Effector CD4-positive, alpha-beta T cell (primary cell): ENCODE measurements at places on chromosomes 4 and X.

- no peak for DNase-seq
Observed at GRCh38 chr4:16050669-16051068, 33.2 kb downstream of the PROM1 start.

DNA sequence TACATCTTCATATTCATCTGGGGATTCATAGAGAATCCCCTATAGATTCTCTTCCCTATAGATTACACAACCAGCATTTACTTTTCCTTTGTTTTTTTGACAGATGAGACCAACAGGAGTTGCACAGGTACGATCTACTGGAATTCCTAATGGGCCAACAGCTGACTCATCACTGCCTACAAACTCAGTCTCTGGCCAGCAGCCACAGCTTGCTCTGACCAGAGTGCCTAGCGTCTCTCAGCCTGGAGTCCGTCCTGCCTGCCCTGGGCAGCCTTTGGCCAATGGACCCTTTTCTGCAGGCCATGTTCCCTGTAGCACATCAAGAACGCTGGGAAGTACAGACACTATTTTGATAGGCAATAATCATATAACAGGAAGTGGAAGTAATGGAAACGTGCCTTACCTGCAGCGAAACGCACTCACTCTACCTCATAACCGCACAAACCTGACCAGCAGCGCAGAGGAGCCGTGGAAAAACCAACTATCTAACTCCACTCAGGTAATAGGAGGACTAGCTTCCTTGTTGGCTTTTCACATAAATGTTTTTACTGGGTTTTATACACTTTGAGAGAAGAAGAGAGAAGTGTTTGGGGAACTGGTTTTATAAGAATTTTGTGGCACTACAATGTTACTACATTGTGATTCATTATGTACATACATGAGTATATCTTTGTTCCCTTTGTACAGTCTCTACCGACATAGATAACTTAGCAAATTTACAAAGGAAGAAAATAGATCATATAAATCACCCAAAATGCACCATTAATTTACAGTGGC lies 137.2 kb downstream of the DIPK2B start:
- DNase-seq: no peak

GRCh38 chr4:93827272-93827947 lies 1.1 kb upstream of the ATOH1 start:
- no peak for DNase-seq

- no peak for DNase-seq
Observed at GRCh38 chr4:134027931-134028330, 173.7 kb downstream of the PABPC4L start.

GRCh38 chr4:48295116-48295515 lies 25.5 kb upstream of the TEC start:
- no peak for DNase-seq

DNA sequence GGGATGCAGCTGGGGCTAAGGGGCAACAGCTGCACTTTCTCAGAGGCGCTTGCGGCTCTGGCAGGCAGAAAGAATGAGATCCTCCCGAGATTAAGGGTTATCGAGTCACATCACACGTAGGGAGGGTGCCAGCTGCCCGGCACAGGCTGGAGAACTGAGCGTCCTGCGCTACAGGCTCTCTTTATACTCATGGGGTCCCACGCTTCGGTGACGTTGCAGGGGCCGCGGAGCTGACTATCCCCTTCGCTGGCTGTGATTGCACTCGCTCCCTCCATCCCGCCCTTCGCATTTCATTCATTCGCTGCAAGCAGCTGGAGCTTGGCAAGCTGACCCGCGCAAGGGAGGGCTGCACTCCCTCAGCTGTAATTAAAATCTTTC lies at the start of gene TACR3:
Gene TACR3, minus strand, starts transcription at position 156 of the 378 bp plus-strand sequence. CDS start 310 bp downstream, outside the sequence.
- DNase-seq: no peak

- no peak for DNase-seq
Observed at GRCh38 chr4:155187989-155188388, 20.4 kb upstream of the NPY2R start.

DNA sequence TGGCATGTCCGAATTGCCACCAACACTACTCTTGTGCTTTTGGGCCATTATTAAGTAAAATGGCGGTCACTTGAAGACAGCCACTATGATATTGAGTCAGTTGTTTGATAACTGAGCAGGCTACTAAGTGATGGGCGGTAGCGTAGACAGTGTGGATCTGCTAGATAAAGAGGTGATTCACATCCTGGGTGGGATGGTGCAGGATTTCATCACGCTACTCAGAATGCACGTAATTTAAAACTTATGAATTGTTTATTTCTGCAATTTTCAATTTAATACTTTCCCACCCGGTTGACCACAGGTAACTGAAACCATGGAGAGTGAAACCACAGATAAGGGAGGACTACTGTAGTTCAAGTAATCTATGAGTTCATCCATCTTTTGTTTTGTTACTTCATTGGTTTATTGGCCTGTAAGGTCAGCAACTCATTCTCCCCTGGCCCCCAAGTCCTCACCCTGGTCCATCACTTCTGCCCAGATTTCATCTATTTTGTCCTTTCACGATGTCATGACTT lies 2.9 kb downstream of the ARAF start:
- no peak for DNase-seq

GRCh38 chr4:118351851-118352827 lies 664 bp downstream of the PRSS12 start:
- DNase-seq: no peak

DNA sequence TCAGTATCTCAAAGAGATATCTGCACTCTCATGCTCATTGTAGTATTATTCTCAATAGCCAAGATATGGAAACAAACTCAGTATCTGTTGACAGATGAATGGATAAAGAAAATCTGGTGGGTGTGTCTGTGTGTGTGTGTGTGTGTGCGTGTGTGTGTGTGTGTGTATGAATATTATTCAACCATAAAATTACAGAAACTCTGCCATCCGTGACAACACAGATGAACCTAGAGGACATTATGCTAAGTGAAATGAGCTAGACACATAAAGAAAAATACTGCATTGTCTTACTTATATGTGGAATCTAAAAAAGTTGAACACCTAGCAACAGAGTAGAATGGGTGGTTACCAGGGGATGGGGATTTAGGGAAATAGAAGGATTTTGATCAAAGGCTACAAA lies 13.2 kb downstream of the XKRX start:
- no peak for DNase-seq

- no peak for DNase-seq
Observed at GRCh38 chr4:187602339-187603092, 393.1 kb upstream of the ZFP42 start.

GRCh38 chr4:76029300-76029699 lies 6.0 kb upstream of the CXCL10 start:
- DNase-seq: no peak

DNA sequence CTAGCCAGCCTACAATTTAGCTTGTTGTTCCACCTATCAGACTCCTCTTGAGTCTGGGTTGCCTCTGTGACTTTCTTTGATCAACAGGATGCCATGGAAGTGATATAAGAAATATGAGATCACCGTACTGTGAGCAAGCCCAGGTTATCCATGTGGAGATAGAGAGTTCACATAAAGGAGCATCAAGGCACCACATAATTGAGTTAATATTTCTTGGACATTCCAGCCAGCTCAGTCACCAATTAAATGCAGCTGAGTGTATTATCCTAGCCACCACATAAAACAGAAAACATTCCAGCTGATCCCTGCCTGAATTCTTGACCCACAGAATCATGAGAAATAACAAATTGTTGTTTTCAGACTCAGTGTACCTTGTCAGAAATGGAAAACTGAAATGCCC lies 253.6 kb downstream of the PPP1R2C start:
- DNase-seq: no peak

- no peak for DNase-seq
Observed at GRCh38 chrX:136064661-136065043, 79.4 kb downstream of the SLC9A6 start.

GRCh38 chr4:108049406-108049805 lies 59.7 kb downstream of the HADH start:
- no peak for DNase-seq

- DNase-seq: peak; percentile 3
Observed at GRCh38 chr4:56757261-56757746, 64.2 kb downstream of the SPINK2 start.

DNA sequence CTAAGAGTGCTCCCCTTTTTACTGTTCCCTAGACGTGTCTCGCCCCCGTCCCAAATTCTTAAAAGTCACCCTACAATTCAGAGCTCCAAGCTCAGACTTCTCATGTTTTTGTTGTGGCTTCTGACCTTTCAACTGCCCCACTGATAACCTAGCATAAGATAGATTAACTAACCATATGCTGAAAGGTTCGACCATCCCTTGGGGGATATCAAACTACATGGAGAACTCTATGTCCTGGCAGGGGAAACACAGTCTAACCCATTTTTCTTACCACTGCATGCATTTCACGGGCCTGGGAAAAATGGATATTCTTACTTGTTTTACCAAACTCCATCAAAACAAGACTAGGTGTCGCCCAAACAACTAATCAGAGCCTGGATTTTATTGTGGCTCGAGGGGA lies 236.4 kb upstream of the MID1 start:
- no peak for DNase-seq

DNA sequence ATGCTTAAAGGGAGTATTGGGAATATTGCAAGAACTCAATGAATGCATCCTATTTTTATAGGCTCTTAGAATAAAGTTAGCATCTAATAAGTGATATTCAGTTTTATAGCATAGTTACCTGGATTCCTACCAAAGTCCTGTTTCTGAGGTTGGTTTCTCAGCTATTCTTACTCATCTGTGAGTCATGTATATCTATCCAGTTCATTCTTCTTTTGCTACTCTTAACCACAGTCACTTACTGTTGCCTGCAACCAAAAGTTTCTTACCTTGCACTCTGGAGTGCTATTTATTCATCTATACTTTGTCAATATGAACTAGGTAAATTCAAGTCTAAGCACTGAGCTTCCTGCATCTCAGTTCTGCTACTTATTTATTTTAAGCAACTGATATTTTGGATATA lies 322.5 kb downstream of the HS3ST1 start:
- DNase-seq: no peak

- no peak for DNase-seq
Observed at GRCh38 chrX:81527881-81528440, 326.1 kb downstream of the SH3BGRL start.

DNA sequence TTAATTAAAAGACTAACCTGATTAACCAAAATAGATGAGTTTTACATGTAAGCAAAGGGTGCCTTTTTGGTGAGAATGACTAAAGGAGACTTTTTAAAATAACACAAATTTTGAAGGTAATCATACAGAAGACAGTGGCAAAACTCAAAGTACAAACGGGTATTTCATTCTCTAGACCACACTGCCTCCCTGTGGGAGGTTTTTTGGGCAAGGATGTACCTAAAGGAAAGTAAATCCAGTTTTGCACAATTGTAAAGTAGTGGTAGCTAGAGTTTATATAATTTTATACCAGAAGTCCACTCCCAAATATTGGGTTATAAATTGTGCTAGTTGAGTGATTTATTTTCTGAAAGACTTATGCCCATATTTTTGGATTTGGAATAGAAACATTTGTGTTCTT lies 201.0 kb downstream of the PAPSS1 start:
- no peak for DNase-seq

DNA sequence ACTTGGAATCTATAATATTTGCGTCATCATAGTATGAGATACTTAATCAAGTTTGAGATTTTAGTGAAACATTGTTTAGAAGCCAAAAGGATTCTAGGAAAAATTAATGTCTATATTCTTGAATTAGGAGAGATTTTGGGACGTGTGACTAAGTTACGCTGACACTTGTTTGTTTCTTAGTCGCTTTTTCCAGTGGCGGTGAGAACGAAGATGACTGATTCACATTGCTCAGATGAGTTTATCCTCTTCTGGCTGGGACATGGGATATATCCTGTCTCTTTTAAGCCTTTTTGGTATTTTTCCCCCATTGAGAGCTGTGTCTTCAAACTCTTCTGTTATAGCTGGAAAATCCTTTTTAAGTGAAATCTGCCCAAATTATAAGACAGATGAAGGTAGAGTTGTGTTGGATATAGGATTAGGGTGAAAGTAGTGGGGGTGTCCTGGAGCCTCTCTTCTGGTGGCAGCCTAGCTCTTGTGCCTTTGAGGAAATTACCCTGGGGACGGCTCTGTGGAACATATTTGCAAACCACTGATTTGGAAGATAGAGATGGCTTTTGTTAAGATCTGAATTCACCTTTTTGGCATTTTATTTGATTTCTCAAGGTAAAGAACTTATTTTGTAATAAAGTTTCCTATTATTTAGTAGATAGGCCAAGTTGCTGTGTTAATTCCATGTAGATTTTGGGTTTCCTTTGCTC lies 49.7 kb downstream of the HTT start:
- no peak for DNase-seq

GRCh38 chrX:138859421-138859820 lies 147.9 kb upstream of the FGF13 start:
- DNase-seq: no peak

GRCh38 chr4:77963004-77963403 lies 94.1 kb upstream of the FRAS1 start:
- DNase-seq: no peak

DNA sequence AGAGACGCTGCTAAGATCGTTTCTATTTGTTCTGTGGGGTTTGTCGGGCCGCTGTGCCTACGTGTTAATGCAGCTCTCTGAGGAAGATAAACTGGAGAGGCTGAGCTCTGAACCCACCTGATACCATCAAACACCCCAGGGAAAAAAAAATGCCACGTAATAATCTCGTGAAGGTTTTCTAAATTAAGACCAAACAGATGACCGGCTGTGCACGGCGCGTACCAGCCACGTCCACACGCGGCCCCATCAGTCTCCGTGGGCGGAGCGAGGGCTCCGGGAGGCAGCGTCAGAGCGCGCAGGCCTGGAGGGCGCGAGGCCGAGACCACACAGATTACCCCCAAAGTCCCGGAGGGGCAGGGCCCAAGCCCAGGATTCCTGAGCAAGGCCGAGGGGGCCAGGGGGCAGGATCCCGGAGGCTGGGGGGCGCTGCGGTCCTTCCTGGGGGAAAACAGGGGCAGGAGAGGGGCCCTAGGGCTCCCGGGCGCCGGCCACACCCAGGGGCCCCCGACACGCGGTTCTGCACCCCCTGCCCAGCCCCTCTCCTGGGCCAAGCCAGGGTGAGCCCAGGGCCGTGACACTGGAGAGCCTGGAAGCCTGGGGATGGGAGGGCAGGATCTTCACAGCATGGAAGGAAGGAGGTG lies 91.9 kb downstream of the FAM53A start:
- no peak for DNase-seq

DNA sequence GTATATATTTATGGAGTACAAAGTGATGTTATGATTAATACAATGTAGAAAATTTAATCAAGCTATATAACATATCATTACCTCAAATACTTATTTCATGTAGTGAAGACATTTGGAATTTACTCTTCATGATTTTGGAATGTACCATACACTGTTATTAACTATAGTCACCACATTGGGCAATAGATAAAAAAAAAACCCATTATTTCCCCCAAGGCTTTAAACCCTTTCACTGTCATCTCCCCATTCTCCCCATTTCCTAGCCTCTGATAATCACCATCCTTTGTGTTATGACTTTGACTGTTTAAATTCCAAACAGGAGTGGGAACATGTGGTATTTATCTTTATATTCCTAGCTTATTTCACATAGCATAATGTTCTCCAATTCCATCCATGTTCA lies 2189.1 kb upstream of the AGA start:
- no peak for DNase-seq

GRCh38 chr4:16814361-16814760 lies 84.1 kb downstream of the LDB2 start:
- DNase-seq: no peak
